ENCODE measurements at places on chromosomes 5 and 9. TPM values are rescaled to one million over a fixed set of nuclear protein-coding genes. Genes with fewer than 3 reads are reported as not detected.

Gene SLC25A2
- total RNA-seq, result not detected

- DNase-seq, result no peak
Observed at GRCh38 chr5:89289604-89290003, 406.6 kb upstream of the MEF2C start.

Gene ZNF618
- 31.5 TPM for total RNA-seq

Gene IDNK
- total RNA-seq, result 2.8 TPM

Gene PDLIM4
- total RNA-seq, result 9.0 TPM

Gene KDM3B
- 96.5 TPM for total RNA-seq

DNA sequence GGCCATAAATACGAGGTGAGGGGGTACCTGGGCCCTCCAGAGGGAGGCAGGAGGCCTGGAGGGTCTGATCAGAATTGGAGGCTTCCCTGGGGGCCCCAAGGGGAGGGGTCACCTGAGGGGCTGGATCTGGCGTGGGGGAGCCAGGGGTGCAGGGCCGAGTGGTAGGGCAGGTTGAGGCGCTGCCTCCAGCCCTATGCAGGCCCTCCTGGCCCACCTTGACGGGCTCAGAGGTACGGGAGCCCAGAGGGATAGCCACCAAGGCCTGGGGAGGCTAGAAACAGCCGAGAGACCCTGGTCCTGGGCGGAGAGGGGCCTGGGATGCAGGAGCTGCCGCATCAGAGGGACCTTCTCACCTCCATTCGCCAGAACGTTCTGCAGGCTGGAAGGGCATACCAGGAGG lies 24.3 kb downstream of the LHX3 start:
- DNase-seq, result no peak

Gene OTP
- total RNA-seq, result not detected

DNA sequence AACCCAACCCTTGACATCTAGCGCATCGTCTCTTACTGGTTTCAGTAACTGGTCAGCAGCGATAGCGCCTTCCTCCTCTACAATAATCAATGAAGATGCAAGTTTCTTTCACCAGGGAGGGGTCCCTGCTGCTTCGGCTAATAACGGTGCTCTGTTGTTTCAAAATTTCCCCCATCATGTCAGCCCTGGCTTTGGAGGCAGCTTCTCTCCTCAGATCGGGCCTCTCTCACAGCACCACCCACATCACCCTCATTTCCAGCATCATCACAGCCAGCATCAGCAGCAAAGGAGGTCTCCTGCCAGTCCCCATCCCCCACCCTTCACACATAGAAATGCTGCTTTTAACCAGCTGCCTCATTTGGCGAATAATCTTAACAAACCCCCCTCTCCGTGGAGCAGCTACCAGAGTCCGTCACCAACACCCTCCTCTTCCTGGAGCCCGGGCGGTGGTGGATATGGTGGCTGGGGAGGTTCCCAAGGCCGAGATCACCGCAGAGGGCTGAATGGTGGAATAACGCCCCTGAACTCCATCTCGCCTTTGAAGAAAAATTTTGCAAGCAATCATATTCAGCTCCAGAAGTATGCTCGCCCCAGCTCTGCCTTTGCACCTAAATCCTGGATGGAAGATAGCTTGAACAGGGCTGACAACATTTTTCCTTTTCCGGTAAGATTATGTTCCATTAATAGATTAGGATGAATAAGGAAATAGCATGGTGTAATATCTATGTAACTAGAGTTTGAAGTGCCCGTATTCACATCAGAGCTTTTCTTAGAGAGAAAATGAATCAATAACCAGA lies 2.2 kb downstream of the CPEB4 start:
- peak; percentile 74 for DNase-seq

DNA sequence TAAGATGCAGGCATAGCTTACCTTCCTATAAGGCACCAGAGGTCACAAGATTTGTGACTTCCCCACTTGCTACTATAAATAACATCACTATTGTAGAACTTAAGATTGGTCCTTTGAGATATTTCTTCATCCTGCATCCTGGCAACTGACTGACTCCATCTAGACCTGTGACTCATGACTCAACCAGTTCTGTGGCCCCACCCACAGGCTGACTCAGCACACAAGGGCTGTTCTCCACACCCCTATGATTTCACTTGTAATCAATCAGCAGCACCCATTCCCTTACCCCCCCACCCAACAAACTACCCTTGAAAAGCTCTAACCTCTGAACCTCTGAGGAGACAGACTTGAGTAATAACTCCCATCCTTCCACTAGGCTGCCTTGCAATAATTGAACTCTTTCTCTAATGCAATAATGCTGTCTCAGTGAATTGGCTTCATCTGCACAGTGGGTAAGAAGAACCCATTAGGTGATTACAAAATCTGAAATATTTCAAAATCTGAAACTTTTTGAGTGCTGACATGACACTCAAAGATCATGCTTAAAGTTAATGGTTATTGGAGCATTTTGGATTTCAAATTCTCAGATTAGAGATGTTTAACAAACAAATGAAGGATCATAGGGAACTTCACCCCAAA lies 296.7 kb downstream of the ARL15 start:
- no peak for DNase-seq

DNA sequence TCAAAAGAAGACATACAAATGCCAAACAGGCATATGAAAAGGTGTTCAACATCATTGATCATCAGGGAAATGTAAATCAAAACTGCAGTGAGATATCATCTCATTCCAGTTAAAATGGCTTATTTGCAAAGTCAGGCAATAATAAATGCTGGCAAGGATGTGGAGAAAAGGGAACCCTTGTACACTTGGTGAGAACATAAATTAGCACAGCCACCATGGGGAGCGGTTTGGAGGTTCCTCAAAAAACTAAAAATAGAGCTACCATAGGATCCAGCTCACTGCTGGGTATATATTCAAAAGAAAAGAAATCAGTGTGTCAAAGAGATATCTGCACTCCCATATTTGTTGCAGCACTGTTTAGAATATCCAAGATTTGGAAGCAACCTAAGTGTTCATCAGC lies 50.3 kb downstream of the AP3S1 start:
- DNase-seq, result no peak

DNA sequence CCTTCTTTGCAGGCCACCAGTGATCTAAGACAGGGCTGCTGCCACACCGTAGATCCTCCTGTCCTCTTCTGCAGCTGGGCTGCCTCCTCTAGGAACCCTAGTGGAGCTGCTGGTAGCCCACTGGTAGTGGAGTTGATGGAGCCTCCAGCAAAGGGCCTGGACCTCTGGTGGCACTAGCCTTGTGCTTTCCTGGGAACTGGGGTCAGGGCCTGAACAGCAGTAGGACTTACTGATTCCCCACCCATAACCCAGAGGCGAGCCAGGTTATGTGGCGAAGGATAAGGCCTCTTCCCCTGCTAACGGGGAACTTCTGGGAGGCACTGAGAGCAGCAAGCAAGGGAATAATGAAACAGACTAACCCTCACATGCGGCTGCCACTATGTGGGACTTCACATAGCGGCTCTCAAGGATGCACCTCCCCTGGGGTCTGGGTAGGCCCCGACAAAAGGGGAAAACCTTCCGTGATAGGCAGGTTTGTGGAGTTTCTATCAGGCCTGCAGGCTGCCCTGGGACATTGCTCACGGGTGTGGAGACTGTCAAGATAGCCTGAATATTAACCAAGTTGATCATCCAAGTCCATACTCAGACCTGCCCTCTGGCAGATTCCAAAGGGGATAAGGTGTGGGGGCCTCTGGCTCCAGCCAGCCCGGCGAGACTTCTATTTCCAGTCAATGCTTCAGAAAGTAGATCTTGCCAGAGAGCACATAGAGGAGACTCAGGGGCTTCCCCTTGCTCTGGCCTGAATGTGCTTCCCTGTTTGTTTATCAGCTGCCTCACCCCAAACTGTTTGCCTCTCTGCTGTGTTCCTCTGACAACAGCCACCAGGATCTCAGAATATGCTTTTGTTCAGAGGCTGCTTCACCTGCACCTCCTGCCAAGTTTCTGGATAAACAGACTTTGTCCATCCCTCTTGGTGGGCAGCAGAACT lies 7.4 kb downstream of the SLC22A4 start:
- no peak for DNase-seq

Gene CKMT2
- total RNA-seq, result 2.3 TPM

GRCh38 chr5:22938362-22938761 lies 85.2 kb upstream of the CDH12 start:
- DNase-seq, result no peak

GRCh38 chr5:77449981-77450380 lies 42.1 kb downstream of the WDR41 start:
- DNase-seq, result no peak

Gene PDCD1LG2
- total RNA-seq, result not detected

- no peak for DNase-seq
Observed at GRCh38 chr5:137491121-137491520, 8.0 kb downstream of the SPOCK1 start.

All from endodermal cell (in vitro differentiated cells).